ENCODE measurements at places on chromosomes 4 and X.
A peak's percentile ranks its signal among the peaks of the same experiment; 100 is the strongest.

GRCh38 chr4:8859550-8860095 is 12.0 kb downstream of the HMX1 start:
- DNase-seq: no peak

DNA sequence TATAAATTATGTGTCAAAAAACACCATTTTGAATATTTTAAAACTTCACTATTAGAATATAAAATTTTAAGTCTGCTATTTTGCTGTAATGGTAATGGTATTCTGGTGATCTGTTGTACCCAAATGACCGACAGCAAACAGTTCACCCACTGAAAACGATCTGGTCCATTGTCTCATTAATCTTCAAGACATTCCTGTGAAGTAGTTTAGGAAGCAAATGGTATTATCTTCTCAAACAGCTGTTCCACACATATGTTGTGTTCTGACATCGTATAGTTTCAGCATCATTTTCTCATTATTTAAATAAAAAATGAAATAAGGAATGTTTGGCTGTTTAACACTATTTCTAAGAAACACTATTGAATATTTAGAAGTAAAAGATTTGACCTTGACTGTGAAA is 98.1 kb downstream of the WWC2 start:
- no peak for DNase-seq

GRCh38 chr4:41145571-41146078 is 68.7 kb downstream of the APBB2 start:
- DNase-seq: no peak

- no peak for DNase-seq
Observed at GRCh38 chr4:128512161-128512560, 224.5 kb upstream of the PGRMC2 start.

DNA sequence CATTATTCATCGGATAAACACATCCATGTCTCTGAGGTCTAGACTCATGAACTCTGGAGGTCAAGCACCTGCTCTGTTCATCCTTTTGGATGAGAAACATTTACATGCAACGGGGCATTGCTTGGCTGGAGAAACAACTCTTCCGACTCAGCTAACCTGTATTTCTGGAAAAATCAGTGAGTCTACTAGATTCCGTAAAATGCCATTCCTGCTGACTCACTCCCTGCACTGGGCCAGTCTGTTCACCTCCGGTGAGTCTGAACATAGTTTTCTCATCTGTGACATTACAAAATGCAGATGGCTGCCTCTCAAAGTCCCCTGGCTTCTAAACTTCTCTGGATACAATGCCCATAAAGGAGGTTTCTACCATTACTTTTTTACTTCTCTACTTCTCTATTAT is 185.7 kb upstream of the HS3ST1 start:
- no peak for DNase-seq

DNA sequence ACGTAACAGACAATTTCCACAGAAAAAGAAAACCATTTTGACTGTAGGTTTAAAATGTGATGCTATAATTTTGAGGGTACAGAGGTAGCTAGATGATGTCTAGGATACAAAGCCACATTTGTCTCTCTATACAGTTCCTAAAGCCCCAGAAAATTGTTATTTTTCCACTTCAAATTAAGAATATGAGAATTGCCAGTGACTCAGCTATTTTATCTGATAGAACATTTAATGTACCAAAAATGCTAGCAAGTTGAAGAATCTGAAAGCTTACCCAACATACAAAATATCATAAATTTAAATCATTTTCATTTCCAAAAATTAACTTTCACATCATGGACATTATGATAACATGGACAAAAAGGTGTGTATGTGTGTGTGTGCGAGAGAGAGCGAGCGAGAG is 148.0 kb downstream of the CAMK2D start:
- DNase-seq: no peak

- no peak for DNase-seq
Observed at GRCh38 chrX:31265383-31265782, 193.5 kb upstream of the FTHL17 start.

DNA sequence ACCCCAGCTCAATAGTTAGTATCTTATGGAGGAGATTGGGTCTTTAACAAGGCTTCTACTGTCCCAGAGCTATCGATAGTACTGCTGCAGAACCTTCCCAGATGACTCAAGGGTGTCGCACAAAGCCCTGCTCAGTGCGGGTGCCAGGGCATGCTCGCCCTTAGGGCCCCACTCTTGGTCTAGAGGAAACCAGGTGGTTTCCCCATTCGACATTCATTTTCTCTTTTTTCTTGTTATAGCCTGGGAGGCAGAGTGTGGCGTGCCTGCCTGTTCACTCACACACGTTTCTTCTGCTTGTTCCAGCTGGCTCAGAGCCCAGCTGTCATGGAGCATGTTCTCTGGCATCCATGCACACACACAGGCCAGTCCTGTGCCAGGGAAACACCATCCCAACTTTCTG is 144.5 kb downstream of the SMIM20 start:
- no peak for DNase-seq

DNA sequence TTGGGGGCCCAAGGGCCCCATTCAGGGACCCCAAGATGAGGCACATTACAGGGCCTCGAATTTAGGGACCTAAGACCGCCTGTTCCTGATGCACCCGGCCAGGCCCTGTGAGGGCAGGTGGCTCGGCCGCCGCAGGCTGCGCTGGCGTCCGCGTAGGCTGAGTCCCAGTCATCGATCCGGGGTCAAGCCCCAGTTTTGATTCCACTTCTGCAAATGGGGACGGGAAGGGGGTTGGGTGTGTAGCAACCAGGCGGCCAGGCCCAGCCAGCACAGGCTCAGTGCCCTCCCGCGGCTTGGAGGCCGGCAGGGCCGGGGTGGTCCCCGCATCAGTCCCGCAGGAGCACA is 327 bp downstream of the PNPLA4 start:
- DNase-seq: no peak

DNA sequence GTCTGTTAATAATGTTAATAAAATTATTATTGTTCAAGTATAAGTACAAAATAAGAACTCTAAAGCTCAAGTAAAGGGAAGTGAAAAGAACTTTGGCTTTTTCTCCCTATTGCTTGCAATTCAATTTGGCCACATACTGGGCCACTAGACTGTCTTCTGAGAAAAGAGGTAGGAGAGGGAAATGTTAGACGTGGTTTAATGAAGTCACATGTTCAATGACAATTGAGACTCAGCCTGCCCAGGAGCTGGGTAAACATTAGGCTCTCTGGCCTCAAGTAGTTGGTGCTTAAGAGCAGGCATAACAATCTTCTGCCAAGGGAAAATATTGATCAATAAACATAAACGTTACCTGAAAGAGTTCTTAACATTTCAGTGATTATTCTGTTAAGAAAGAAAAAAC is 15.1 kb upstream of the PRSS12 start:
- DNase-seq: no peak

DNA sequence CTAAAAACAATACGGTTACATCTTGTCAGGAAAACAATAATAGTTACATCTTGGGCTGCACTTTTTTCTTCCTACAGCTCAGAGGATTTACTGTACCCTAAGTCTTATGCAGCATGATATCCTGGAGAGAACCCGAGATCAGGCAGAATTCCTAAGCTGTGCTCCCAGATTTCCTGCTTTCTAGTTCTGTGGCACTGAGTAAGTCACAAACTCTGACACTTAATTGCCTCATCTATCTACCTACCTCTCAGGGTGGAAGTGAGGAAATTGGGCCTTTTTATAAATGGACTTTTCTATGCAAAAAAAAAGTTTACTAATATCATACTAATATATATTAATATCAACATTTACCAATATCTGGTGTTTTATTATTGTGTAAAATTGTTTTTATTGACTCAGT is 438.5 kb downstream of the INPP4B start:
- no peak for DNase-seq

DNA sequence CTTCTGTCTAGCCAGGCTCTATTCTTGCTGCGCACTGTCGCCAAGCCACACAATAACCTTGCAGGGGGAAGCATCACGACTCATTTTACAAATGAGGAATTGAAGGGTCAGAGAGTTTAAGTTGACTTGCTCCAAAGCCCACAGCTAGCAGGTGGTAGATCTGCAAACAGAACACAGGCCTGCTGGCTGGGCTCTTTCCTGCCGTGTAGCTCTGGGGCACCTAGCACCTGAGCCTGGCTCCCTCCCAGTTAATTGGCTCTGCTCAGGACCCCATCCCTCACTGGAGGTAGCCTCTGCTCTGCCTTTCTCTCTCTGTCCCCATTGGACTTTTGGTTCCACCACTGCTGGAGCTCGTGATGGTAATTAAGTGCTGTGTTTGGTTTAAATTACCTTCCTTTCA is 98.5 kb downstream of the NSUN7 start:
- DNase-seq: no peak

GRCh38 chrX:72027914-72028307 is 103.8 kb downstream of the RTL5 start:
- no peak for DNase-seq

- DNase-seq: no peak
Observed at GRCh38 chr4:105434940-105435339, 38.9 kb downstream of the PPA2 start.

- DNase-seq: no peak
Observed at GRCh38 chr4:106414366-106414765, 45.8 kb upstream of the GIMD1 start.

- no peak for DNase-seq
Observed at GRCh38 chr4:68995292-68995691, 43.7 kb upstream of the UGT2A3 start.

GRCh38 chrX:37943554-37944344 is 62.6 kb upstream of the SYTL5 start:
- DNase-seq: no peak

GRCh38 chr4:80264825-80265224 is 1.6 kb upstream of the FGF5 start:
- DNase-seq: no peak

DNA sequence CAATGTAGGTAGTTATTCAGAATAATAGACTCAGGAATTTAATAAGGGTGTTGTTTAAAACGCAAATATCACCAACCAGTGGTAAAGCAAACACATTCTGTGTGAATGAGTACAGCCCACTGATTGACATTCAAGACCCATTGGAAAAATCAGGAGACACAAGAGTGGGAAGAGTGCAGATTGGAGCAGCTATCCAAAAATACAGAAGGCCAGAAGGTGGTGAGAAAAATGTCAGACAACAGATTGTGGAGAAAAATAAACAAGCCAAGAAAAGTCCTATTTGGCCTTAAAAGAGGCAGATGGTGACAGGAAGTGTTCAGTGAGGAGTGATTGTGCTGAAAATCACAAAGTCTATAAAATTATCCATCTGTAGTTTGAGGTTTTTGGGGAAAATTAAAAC is 39.3 kb downstream of the CPE start:
- no peak for DNase-seq

DNA sequence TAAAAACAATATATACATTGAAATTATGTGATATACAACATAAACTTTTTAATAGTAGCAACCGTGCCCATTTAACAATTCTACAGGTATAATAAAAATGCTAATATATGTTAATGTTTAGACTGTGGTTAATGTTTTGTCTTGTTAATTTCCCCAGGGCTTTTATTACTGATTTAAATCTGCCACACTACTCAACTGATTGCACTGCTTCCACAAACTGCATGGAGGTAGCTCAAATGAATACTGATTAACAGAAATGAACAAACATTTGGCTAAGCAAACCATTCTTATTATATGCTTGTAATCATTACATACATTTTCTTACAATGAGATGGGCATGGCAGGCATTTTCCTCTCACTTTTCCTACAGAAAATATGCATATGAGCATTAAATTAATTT is 275.9 kb downstream of the GPC3 start:
- DNase-seq: no peak

DNA sequence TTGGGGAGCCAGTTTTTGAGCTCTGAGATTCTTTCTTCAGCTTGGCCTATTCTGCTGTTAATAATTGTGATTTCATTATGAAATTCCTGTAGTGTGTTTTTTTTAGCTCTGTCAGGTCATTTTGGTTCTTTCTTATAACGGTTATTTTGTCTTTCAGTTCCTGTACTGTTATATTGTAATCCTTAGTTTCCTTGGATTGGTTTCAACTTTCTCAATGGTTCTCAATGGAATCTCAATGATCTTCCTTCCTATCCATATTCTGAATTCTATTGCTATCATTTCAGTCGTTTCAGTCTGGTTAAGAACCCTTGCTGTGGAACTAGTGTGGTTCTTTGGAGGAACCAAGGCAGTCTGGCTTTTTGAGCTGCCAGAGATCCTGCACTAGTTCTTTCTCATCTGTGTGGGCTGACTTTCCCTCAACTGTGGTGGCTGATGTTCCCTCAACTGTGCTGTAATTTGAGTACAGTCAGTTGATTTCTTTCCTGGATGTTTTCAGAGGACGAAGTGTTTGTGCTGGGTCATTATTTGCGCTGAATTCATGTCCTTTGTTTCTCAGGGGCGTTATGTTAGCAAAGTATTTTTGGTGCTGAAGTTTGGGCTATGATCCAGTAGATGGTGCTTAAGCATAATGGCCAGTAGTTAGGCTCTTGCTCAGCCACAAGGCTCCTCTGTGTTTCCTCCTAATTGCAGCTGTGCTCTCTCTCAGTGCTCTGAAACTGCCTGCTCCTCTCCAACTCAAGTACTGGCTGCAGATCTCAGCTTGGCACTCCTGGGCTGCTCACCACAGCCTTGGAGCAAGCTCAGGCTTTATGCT is 27.5 kb downstream of the ENPEP start:
- no peak for DNase-seq

- no peak for DNase-seq
Observed at GRCh38 chr4:16931339-16932305, 33.2 kb upstream of the LDB2 start.

- DNase-seq: no peak
Observed at GRCh38 chr4:2817701-2818350, 24.9 kb downstream of the SH3BP2 start.

DNA sequence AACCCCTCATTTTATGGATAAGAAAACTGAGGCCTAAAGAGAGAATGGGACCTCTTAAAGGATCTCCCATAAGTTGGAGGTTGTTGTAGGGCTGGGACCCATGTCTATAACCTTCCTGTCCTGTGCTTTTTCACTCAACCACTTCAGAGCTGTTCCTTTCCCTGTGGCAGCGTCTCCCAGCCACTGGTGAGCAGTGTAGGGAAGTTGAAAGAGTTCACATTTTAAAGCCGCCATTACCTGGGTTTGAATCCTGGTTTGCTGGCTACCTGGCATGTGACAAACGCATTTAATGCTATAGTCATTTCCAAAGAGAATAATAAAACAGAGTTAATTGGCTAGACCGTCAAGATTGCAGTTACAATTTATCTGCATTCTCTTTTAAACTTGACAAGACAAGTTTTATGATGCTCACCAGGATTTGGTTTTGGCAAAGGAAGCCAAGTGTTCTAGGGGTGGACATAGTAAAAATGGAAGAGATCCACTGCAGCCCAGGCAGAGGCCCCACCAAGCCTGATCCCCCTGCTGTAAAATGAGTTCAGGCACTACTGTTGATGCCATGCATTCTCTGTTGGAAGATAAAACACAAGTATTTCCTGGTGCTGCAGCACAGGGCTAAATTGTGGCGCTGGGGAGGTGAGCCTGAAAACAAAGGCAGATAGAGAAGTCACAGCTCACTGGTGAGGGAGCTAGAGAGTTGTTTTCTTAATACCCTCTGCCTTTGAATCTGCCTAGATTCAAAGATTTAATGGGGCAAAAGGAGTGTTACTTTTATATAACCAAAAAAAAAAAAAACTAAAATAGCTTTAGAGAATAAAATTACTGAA is 218.7 kb downstream of the NWD2 start:
- no peak for DNase-seq

- DNase-seq: peak; percentile 58
Observed at GRCh38 chr4:81921751-81922159, 450.0 kb upstream of the RASGEF1B start.

- DNase-seq: no peak
Observed at GRCh38 chr4:47852136-47852535, 14.3 kb upstream of the CORIN start.

- DNase-seq: no peak
Observed at GRCh38 chr4:74282926-74283325, 25.3 kb upstream of the EPGN start.

All from NCI-H524 (cell line).